ENCODE measurements at places on chromosomes 7 and 10.

DNA sequence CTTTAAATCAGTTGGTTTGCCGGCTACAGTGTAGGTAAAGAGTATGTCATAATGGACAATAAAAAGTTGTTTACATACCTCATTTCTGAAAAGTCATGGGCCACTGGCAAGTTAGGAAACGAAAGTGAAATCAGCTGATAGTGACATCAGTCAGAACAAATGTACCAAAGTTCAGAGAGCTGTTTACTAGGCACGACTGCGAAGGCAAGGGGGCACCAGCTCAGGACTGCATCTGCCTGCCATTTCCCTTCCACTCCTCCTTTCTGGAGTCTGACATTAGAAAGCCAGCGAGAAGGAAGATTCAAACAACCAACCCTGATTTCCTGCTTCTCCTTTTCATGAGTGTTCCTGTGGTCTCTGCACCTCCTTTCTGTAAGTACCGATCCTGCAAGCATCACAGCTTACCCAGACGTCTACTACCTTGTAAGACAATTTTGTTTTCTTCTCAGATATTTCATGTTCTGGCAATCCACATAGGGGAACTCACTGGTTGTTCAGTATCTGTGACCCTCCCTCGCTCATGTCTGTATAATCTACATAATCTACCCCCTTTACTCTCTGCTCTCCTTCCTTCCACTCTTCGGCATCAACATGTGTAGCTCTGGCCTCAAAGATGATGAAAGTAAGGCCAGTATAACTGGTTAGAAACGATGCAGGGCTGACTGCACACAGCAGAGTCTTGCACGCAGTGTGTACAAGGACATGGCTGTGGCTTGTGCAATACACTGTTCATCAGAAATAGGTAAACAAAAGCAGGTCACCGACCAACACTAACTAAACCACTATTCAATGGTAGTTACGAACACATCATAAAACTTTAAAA lies at the start of gene TMEM140:
Gene TMEM140 (plus strand): TSS at position 174 of the 823 bp plus-strand sequence. CDS start 16,370 bp downstream, outside the sequence.
- no peak for DNase-seq

GRCh38 chr10:86690231-86690630 lies 21.9 kb downstream of the LDB3 start:
- no peak for DNase-seq

- no peak for DNase-seq
Measured at GRCh38 chr10:12594448-12594944, 245.1 kb downstream of the CAMK1D start.

DNA sequence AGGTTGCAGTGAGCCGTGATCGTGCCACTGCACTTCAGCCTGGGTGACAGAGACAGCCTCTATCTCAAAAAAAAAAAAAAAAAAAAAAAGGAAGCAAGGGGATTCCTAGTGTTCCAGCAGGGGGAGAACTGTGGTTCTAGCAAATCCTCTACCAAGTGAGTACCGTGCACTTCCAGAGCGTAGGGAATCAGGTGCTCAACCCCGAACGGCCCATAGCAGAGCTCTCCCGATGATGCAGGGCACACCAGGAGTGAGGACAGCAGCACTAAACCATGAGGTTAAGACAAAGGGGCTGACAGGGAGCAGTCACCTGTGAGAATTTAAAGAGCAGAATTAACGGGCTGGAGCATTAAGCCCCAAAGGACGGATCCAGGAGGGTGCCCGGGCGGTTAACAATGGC lies 173.6 kb downstream of the PTPRN2 start:
- DNase-seq: no peak

DNA sequence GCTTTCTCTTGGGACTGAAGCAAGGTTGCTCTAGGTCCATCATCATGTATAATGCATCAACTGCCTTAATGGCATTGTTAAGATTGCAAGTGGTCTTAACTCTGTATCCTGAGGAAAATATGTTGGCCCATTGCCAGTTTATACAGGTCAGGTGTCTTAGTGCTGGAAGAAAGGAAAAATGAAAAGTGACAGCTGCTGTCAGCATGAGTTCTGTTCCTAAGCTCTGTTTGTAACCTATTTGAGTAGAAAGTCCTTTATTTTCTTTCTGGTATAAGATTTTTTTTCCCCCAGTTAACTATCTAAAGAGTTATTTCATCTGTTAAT lies 127.2 kb downstream of the SRI start:
- DNase-seq: no peak

GRCh38 chr10:50653142-50653541 lies 29.4 kb upstream of the SGMS1 start:
- no peak for DNase-seq
